ENCODE measurements at places on chromosomes 2 and 18.

GRCh38 chr2:54680397-54681041 is 42.9 kb upstream of the EML6 start:
- no peak for DNase-seq

GRCh38 chr2:12173943-12174340 is 427.5 kb downstream of the LPIN1 start:
- no peak for DNase-seq

DNA sequence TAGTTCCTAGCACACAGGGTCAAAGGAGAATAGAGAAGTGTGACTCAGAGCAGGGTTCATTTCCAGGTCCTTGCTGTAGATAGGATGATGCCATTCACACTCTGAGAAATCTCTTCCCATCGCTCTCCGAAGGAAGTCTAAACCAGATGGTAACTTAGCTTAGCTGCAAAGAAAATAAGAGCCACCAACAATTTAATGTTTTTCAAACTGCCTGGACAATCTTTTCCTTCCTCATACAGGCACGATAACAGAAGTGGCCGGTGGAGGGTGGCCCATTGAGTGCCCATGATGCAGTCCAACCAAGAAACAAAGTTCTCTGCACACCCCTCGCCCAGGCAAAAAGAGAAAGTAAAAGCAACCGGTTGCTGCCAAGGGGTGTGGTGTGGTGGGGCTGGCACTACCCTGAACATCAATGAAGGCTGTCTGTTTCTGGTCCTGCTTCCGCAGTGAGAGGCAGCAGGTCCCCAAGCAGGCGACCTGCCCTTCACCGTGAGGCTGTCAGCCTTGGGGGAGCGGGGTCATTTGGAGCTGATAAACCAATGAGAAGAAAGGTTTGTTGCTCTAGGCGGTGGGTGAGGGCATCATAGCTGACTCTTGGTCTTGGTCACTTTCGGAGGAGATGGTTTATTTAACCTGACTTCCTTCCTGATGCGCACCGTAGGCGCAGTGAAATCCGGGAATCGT is 105.6 kb upstream of the CD302 start:
- no peak for DNase-seq

DNA sequence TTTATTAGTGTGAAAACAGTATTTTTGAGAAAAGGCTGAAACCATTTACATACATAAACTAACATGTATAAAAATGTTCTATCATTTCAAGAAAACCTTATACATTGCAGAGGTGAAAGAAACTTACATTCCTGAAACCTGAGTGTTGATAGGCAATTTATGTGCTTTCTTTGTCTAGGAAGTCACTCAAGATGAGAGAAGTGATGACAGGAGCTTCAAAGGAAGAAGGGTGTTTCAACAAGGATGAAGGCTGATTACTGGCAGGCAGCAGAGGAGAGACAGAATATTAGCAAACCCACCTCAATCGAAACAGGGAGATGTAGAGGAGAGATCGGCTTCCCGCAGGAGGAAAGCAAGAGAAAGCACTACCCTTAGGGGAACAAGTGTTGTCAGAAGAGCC is 124.9 kb downstream of the PRELID3A start:
- no peak for DNase-seq

GRCh38 chr2:206127656-206128055 is 31.6 kb downstream of the NDUFS1 start:
- DNase-seq: peak; percentile 9

- DNase-seq: no peak
Measured at GRCh38 chr18:74219056-74219455, 70.7 kb downstream of the TIMM21 start.

GRCh38 chr2:183029219-183029618 is 9.0 kb downstream of the NCKAP1 start:
- DNase-seq: no peak

GRCh38 chr2:235640926-235641723 is 147.3 kb downstream of the AGAP1 start:
- no peak for DNase-seq

GRCh38 chr2:185338104-185338503 is 400.5 kb upstream of the FSIP2 start:
- no peak for DNase-seq

GRCh38 chr2:68620772-68621171 is 22.6 kb upstream of the PROKR1 start:
- DNase-seq: no peak

All from HTR-8/SVneo (cell line).